ENCODE measurements at places on chromosomes 6 and 20. TPM values are rescaled to one million over a fixed set of nuclear protein-coding genes. Genes with fewer than 3 reads are reported as not detected.

The LAMA2 gene
- 40.2 TPM for total RNA-seq

The PDYN gene
- not detected for total RNA-seq

The COL20A1 gene
- total RNA-seq = not detected

The POU5F1 gene
- total RNA-seq = not detected

The IMPG1 gene
- total RNA-seq = not detected

The PCSK2 gene
- not detected for total RNA-seq
